GDM1 (cell line): ENCODE measurements at places on chromosomes 11 and 22.

DNA sequence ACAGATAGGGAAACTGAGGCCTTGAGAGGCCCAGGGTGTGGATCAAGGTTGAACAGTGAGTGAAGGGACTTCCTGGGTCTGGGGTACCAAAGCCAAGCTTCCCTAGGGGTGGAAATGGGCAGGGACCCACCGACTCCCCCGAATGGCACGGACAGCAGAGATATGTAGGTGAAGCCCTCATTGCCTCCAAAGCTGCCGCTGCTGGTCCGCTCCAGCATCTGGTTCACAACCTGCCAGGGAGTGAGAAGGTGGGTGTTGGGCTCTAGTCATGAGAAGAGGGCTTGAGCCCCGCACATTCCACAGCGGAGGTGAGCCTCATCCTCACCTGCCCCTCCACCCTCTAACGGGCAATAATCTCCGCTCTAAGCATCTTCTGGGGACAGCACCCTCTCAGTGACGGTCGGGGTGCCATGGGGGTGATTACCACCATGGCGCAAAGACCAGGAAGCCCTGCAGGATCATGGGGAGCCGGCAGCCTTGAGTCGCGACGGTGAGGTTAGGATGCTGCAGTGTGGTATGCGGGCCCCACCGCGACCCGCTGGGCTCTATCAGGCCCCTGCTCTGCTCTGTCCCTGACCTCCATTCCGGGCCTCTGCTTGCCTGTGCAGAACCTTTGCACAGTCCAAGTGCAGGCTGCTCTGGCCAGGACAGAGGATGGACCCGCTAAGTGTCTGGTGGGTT is 10.8 kb downstream of the ALDH3B2 start:
- DNase-seq = no peak

DNA sequence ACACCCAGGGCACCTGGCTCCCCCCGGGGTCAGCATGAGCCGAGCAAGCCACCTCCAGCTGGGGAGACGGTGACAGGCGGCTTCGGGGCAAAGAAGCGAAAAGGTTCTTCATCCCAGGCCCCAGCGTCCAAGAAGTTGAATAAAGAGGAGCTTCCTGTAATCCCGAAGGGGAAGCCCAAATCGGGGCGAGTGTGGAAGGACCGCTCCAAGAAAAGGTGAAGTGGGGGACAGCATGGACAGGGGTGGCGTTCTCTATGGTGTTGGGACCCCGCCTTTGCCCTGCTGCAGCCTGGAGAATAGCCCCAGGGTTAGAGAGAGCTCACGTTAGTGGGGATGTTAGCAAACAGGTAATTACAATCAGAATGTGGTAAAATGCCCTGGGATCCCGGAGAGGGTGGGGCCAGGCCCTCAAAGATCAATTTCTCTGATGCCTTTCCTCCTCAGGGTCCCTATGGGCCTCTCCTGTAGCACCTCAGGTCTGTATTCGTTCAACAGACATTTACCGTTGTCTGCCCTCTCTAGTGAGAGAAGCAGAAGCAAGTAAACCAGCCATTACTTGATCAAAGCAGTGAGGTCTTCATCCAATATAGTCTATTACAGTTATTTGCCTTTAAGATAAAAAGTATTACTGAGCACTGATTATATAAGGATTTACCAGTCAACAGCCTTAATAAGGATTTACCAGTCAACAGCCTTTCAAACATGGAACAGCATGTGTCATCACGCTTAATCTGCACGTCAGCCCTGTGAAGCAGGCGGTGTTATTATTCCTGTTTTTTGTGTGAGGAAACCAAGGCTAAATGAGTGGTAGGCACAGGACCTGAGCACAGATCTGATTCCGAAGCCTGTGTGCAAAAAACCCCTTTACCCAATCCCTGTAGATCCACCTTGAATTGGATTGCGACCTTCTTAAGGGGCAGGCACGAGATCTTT is 1.0 kb downstream of the CCDC86 start:
- DNase-seq = no peak

DNA sequence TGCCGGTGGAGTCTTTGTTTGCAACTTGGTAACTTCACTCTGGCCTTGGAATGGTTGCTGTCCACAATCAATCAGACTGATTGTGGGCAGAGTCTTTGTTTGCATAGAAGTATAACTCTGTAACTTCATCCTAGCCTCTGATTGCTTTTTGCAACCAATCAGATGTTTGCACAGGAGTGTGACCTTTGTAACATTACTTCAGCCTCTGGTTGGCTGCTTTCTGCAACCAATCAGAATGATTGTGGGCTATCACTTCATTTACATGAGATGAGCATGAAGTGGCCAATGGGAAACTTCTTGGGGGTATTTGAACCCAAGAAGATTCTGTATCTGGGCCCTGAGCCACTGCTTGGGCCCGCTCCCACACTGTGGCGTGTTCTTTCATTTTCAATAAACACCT is 79.6 kb upstream of the CLDN5 start:
- no peak for DNase-seq

GRCh38 chr11:6654281-6655019 is 1.2 kb downstream of the DCHS1 start:
- no peak for DNase-seq

DNA sequence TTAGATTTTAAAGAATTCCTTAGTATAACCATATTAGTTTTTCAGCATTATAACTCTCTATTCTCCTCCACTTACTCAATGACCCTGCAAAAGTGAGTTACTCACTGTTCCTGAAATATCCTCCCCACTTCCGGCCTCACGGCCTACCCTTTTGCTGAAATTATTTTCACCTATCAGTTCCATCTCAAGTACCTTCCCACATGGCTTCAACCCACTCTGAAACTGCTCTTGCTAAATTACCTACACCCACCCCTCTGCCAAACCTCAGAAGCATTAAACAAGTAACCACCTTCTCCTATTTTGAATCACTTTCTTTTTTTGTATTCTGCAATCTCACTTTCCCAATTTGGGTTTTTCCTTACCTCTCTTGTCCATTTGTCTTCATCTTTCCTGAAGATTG is 37.7 kb downstream of the OR5P2 start:
- DNase-seq = no peak

GRCh38 chr11:116989184-116989583 is 109.0 kb downstream of the SIK3 start:
- no peak for DNase-seq

DNA sequence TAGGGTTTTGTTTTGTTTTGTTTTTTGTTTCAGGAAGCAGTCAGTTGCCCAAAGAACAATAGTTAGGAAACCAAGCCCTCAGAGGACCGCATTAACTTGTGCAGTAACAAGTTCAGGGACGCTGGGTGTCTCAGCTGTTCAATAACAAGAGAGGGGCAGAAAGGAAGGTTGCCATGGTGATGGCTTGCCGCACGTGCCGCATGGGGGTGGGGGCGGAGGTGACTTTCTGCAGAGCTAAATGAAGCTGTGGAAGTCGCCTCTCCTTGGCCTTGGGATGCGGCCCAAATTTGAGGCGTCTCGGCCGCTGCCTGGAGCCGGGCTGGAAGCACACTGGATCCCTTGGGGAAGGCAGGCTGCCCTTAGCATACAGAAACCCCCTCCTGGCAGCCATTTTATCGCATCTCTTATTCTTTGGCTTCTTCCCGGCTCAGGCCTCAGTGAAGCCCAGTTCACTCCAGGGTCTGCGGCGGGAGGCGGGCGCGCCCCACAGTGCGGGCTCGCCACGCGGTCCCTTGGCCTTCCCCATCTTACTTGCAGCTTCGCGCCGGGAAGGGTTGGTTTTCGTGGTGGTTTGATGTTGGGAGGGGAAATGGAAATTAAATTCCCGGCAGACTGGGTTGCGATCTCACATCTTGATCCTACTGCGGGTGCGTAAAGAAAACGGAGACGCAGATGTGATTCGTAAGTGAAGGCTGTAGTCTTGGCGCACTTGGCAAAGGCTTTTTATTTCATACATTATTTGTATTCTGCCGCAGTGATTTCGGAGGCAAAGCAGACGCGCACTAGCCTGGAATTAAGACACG is 94.3 kb downstream of the SLC17A6 start:
- DNase-seq = no peak

DNA sequence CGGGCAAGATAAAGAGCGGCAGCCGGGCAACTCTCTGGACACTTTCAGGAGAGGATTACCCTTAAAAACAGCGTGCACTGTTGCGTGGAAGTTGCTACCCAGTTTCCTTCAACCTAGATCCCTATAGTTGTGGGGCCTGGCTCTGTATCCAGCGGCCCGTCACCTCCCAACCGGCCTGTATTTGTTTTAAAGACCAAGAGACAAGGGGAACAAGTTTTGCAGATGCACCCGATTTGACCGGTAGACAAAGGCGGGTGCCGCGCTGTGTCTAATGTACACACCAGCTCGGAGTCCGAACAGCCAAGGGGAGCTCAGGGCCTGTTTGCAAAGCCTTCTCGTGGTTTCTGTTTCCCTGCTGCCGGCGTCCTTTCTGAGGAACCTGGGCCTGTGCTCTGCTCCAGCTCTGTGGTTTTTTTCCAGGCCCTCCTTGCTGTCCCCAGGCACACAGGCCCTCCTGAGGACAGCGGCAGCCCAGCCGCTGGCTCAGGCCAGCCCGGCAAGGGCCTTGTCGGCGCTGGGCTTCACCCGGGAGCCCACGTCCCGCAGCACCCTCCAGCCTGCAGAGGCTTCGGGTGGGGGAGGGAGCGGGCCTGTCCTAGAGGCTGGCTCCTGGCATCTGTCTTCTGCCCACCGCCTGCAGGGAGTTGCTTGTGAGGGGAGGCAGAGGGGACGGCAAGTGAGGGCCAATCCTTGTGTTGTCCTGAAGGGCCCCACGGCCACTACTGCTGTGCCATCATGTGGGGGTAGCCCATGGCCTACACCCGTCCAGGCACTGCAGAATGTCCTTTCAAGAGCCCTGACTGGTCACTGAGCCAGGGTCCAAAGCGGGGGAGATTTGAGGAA is 1.4 kb downstream of the TBX1 start:
- no peak for DNase-seq

- DNase-seq = peak; percentile 54
Observed at GRCh38 chr11:32056438-32056837, 34.4 kb upstream of the RCN1 start.

GRCh38 chr11:76471382-76471781 is 26.6 kb downstream of the EMSY start:
- DNase-seq = no peak

GRCh38 chr11:4041731-4042391 is 52.7 kb upstream of the RRM1 start:
- no peak for DNase-seq

GRCh38 chr11:82992223-82992622 is 79.5 kb downstream of the RAB30 start:
- no peak for DNase-seq

DNA sequence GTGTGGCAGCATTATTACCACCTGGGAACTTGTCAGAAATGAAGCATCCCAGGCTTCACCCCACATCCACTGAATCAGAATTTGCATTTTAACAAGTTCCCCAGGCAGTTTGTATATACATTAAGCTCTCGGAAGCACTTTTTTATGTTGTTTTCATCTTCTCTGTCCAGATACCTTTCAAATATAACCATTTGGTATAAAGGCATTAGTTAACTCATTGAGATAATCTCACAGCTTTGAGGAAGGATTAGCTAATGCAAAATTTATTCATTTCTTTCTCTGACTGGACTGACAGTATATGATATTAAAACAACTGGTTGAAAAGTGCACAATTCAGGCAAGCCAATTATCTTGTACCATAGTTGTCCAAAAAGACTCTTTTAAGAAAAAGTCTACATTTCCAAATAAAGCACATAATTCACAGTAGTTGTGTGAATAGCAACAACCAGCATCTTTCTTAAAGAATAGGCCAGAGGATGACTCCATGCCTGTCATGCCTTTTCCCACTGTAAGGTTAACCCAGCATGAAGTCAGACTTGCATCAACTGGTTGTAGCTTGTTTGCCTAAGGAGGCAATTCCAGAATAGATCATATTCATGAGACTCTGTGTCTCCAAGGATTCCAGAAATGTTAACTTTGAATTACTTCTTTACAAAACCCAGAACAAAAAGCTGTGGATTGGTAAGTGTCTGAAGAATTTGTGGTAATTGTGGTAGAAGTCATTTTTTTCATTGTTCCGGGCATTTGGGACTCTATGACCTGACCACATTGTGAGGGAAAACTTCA is 254.3 kb upstream of the SESN3 start:
- no peak for DNase-seq

DNA sequence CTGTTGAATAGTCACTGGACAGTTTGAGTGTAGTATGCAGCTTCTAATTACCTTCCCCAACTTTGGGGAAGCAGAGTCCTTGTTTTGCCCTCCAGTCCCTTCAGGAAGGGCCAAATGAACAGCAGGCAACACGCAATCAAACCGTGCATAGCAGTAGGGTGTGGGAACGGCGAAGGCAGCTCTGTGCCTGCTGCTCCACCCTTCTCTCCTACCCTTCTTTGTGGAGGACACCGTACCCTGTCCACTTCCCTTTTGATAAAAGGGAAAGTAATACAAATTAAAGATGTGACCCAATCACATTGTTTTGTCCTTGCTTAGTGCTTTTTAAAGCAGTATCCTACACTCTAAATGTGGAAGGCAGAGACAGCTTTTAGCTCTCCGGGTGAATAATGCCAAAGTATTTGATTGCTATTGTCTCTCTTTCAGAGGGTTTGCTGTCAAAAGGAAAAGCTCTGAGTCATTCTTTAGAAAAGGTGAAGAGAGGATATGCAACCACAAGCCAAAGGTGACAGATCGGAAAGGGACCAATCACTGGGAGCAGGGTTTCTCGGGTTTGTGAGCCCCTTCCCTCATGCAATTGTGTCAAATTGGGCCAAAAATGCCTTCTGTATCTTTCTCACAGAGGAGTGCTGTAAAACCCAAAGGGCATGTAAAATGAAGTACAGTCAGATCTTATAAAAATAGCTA is 407.3 kb upstream of the CCDC90B start:
- DNase-seq = no peak

DNA sequence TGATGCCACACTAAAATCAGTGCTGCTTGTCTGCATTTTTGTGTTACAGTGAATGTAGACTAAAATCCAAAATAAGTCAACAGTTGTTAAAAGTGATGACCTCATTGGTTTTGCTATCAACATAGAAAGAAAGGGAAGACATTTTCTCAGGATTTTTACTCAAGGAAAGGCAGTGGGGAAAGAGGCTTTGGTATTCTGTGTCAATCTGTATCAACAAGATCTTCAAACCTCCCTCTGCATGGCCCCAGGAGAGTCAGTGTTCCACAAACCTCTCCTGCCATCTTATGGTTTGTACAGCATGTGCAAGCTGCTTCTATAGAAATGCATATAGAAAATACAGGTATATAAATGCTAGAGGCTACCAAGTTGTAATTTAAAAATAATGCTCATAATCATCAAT is 13.8 kb upstream of the OR51M1 start:
- peak; percentile 24 for DNase-seq

DNA sequence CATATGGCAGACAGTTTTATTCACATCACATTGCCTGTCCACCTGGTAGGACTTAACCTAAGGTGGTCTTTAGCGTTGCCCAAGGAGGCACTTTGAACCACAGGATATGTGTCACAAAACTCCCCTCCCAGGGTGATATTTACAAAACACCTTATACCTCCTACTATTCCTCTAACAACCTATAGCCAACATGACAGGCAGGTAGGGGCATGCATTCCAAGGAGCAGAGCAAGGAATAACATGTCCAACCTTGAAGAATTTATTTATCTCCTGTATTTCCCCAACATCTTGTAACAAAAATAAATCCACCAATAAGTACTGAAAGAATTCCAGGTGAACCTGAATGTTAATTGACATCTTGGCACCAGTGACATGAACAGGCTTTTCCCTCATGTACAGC is 60.5 kb downstream of the SVIP start:
- DNase-seq = no peak

GRCh38 chr11:69126286-69126685 is 29.4 kb upstream of the SMIM38 start:
- no peak for DNase-seq

- DNase-seq = no peak
Observed at GRCh38 chr22:37569009-37569920, 9.0 kb downstream of the CDC42EP1 start.
